Inflammatory macrophage treated with lipopolysaccharide for 4 hours (primary cell): ENCODE measurements at places on chromosomes 5 and 9.

GRCh38 chr9:70101265-70101664 is 57.6 kb downstream of the MAMDC2 start:
- no peak for DNase-seq

GRCh38 chr5:167814828-167815227 is 476.6 kb upstream of the WWC1 start:
- no peak for DNase-seq

DNA sequence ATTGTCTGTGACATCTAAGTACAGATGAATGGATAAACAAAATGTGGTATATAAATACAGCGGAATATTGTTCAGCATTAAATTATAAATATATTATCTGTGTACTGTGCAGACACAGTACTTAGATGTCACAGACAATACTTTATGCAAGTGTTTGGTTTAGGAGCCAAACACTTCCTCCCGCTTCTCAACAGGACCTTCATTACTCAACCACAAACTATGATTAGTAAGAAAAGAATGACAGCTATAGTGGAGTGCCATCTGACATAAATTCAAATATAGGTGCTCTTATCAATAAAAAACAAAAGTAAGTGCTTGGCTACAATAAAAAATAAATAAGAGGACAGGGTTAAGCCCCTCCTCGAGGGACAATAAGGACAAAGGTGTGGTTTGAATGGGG is 38.9 kb upstream of the STX17 start:
- no peak for DNase-seq

GRCh38 chr9:92196909-92197308 is 81.7 kb upstream of the SPTLC1 start:
- DNase-seq = peak; percentile 56

DNA sequence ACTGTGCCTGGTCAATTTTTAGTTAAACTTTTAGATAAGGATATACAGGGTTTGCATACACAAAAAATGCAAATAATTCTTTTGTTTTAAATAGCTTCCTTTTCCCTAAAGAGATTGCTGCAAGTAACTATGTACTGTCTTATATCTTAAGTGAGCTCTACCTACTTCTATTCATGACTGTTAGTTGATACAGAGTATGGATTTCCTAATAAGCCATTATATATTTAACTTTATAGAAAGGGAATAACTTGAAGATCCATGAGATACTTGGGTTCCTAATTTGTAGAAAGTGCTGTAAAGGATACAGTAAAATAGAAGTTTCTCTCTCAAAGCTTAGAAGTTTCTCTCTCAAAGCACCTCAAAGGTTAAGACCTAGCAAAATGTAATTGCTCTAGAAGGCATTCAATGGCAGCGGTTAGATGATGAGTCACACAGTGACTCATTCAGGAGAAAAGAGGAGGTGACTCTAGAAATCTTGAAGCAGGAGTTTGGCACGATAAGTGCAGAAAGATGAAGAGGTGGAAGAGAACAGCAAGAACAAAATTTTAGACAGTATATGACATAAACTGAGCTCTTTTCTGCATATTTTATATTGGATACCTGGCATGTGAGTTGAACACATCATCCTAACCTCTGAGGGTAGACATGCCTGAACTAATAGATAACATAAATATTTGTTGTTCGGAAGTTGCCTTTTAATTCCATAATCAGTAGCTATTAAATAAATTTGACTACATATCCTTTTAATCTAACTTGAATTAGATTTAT is 5.5 kb upstream of the DNAJC21 start:
- DNase-seq = peak; percentile 45

DNA sequence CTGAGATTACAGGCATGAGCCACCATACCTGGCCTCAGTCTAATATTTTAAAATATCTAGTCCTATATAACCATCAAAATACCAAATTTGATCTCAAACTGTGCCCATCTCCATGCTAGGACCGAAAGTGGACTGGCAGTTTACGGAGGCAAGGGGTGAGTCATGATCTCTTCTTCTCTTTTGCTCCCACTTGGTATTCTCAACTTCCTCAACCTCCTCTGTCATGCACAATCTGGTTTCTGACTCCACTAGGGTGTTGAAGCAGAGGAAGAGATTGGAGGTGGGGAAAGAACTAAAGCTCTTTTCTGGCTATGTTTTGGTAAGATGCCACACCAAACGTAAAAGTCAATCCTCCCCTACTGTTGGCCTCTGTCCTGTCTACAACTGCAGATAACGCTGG is 55.9 kb upstream of the CEMIP2 start:
- peak; percentile 83 for DNase-seq
